ENCODE measurements at places on chromosomes 1 and 21. TPM values are rescaled to one million over a fixed set of nuclear protein-coding genes. Genes with fewer than 3 reads are reported as not detected.

PLA2G2C gene
- total RNA-seq = 0.81 TPM

TSACC gene
- not detected for total RNA-seq

CZIB gene
- total RNA-seq = 84.0 TPM

OR6P1 gene
- total RNA-seq = not detected

ACP6 gene
- 12.7 TPM for total RNA-seq

DCLRE1B gene
- 7.0 TPM for total RNA-seq

COL11A1 gene
- total RNA-seq = 0.19 TPM

S100A9 gene
- 65.3 TPM for total RNA-seq

BEST4 gene
- total RNA-seq = not detected

SELL gene
- not detected for total RNA-seq

KRTAP11-1 gene
- total RNA-seq = not detected

KCND3 gene
- 56.2 TPM for total RNA-seq

LCE1F gene
- not detected for total RNA-seq

APOBEC4 gene
- not detected for total RNA-seq

SPATA45 gene
- not detected for total RNA-seq

SCYL3 gene
- 10.5 TPM for total RNA-seq

CSTB gene
- total RNA-seq = 10.1 TPM

IL19 gene
- total RNA-seq = 0.27 TPM

CREG1 gene
- total RNA-seq = 197 TPM

ACTL8 gene
- not detected for total RNA-seq

OR2AK2 gene
- not detected for total RNA-seq

DCST1 gene
- total RNA-seq = not detected

IFNLR1 gene
- total RNA-seq = 0.93 TPM

All from gastroesophageal sphincter (tissue), 4 donors.